ENCODE measurements at places on chromosomes 16 and 17.

DNA sequence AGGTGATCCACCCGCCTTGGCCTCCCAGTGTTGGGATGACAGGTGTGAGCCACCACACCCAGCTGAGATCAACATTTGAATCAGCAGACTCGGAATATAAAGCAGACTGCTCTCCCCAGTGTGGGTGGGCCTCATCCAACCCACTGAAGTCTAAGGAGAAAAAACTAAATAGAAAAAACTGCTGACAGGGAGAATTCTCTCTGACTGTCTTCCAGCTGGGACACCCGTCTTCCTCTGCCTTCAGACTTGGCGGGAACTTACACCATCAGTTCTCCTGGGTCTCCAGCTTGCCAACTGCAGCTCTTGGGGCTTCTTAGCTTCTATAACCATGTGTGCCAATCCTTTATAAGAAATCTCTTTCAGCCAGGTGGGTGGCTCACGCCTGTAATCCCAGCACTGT, 90.7 kb downstream of the MRM3 start:
- no peak for DNase-seq

GRCh38 chr17:67018471-67019434, 25.6 kb upstream of the CACNG1 start:
- DNase-seq: no peak

DNA sequence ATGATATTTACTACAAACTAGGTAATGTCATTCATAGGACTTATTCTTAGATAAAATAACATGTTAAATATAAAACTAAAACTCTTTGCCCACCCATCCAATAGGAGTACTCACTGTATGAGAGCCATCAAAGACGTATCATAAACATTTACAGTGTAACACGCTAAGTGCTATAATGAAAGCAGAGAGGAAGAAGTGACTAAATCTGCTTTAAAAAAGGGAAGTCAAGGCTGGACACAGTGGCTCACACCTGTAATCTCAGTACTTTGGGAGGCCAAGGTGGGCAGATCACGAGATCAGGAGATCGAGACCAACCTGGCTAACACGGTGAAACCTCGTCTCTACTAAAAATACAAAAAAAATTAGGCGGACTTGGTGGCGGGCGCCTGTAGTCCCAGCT, 32.4 kb downstream of the SPAG9 start:
- DNase-seq: no peak

DNA sequence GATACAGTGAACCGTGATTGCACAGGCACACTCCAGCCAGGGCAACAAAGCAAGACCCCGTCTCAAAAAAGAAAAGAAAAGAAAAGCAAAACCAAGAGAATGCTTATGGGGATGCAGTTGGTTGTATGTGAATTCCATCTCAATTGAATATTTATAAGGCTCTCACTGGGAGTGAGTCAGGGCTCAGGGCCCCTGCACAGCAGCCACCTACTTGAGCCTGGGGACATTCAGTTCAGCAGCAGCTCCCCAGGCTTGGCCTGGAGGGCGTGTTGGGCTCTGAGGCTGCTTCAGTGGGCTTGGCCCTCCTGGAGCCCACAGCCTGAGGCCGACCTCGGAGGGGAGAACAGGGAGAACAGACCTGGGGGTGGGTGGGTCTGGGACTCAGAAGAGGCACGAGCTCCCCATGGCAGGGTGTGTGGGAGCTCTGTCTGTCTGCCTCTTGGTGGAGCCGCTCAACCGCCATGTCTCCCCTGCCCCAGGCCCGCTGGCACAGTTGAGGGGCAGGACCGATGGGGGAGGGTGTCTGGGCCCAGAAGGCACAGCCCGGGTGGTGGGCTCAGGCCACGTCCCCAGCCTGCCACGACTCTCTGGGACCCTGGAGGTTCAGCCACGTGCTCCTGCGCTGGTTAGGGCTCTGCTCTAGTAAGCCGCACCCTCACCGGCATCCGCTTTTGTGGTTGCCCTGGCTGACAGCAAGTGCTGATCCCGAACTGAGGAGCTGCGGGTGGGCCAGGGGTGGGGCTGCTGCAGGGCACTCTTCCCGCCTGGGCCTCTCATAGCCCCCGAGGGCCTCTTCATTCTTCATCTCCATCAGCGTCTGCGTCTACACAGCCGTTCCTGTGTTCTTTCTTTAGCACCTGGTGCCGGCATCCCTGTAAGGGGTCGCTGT, 24.8 kb downstream of the ZFPM1 start:
- DNase-seq: no peak

DNA sequence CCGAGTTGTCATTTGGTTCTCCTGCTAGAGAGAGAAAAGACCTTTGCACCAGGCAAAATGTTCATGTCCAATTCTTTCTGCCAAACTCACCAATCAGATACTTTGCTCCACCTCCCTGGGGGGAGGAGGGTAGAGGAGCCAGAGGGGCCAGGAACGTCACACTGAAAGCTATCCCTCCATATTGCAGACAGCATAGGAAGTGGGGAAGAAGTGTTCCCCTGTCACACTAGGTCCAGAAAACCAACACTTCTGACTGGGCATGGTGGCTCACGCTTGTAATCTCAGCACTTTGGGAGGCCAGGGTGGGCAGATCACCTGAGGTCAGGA, 9.5 kb downstream of the HSD17B2 start:
- DNase-seq: no peak

DNA sequence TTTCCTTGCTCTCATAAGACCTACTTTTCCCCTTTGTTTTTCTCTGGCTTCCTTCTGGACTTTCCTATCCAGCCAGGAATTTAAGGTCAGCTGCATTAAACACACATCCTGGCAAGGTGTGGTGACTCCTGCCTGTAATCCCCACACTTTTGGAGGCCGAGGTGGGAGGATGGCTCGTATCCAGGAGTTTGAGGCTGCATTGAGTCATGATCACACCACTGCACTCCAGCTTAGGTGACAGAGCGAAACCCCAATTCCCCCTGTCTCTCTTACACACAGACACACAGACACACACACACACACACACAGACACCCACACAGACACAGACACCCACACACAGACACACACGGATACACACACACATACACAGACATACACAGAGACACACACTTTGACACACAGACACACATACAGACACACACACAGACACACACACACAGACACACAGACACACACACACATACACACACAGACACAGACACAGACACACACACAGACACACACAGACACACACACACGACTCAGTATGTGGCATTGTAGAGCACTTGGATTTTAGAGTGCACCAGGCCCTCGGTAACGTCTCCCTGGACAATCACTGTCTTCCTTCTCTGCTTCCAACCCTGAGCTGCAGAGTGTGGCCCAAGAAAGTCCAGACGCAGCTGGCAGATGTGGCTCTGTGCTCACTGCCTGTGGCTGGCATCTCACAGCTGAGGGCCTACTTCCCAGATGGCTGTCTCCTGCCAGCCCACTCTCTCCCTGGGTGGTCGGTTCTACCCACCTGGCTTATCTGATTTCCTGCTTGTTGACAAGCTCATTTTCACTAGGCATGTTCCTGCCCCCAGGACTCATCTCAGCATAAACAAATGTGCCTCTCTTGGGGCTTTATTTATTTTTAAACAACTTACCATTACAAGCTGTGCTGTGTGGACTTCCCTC, 39.0 kb downstream of the NLRP1 start:
- DNase-seq: no peak

GRCh38 chr16:35745821-35746248, 2286.4 kb downstream of the TP53TG3F start:
- no peak for DNase-seq

DNA sequence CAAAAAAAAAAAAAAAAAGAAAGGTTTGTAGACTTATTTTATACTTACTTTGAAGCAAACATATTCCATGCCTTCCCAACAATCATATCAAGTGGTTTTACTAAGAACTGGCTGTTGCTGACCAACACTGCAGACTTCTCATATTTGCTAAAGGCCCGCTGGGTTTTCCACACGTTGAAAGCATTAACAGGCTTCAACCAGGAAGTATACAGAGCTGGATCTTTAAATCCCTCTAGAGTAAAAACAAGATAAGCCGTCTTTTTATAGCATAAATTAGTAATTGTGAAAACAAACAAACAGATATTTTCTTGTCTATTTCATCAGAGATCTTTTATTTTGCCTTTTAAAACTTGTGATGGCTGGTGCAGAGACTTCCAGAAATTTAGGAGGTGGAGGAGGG, 29.1 kb downstream of the TUBD1 start:
- DNase-seq: no peak

GRCh38 chr16:66309-67182, 5.9 kb downstream of the RHBDF1 start:
- no peak for DNase-seq

DNA sequence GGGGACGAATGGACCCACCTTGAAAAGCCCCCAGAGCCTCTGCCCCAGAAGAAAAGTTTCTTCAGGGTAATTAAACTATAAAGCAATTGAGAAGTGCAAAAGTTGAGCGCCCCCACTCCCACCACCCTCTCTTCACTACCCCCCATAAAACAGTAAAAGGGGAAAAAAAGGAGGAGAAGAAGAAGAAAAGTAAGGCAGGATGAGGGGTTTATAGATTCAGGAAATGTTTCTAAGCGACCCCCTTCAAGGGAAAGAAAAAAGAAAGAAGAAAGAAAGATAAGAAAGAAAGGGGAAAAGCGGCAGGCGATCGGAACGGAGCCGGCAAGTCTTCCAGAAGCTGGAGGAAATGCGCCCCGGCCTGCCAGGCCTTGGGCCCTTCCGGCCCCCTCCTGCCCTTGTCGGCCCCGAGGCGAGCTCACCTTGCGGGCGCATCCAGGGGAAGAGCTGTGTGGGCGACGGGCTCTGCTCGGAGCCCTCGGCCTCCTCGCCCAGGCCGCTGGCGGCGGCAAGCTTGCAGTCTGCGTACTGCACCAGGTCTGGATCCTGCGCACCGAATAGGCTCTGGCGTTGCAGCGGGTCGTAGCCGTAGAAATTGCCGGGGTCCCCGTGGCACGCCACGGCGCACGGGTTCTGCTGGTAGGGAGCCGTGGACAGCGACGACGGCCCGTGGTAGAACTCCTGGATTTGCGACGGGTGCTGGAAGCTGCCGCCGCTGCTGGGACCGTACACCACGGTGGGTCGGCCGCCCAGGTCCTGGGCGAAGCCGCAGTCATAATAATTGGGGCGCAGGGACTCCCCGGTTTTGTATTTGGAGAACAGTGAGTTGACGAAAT, 1.0 kb downstream of the HOXB8 start:
- no peak for DNase-seq

DNA sequence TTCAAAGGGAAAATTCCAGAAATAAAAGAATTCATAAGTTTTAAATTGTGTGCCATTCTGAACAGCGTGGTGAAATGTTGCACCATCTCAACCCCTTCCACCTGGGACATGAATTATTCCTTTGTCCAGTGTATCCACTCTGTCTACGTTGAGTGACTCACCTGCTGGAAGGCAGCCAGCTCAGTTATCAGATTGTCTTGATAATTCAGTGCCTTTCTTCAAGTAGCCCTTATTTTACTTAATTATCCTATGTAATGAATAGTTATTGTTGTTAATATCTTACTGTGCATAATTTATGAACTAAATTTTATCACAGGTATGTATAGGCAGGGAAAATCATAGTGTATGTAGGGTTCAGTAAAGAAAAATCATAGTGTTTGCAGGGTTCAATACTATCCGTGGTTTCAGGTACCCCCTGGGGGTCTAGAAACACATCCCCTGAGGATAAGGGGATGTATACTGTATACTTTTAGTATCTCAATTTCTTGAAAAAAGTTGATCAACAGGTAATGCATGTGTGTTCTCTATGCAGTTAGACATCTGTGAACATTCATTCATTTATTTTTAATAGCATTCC, 7.7 kb upstream of the PCTP start:
- DNase-seq: no peak

Measured in liver (tissue), 10 donors.